ENCODE measurements at places on chromosomes 1 and 21.

DNA sequence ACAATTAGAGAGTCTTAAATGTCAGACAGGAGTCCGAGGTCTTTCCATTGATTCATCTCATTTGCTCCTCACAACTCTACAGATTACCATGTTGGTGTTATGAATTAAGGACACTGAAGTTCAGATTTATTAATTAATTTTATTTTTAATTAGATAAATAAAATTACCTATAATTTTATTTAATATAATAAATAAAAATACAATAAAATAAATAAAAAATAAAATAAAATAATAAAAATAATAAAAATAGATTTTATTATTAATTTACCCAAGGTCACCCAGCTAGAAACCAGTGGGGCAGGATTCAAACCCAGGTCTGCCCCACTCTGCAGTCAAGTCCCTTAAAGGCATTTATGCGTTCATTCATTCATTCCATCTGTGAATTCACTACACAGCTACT is 72.2 kb downstream of the VWA5B1 start:
- no peak for DNase-seq

- DNase-seq: no peak
Observed at GRCh38 chr1:23913212-23913880, at the start of gene CNR2. CNR2 (minus strand) TSS chr1:23913362; CDS start chr1:23875617, 37,745 bp downstream.

DNA sequence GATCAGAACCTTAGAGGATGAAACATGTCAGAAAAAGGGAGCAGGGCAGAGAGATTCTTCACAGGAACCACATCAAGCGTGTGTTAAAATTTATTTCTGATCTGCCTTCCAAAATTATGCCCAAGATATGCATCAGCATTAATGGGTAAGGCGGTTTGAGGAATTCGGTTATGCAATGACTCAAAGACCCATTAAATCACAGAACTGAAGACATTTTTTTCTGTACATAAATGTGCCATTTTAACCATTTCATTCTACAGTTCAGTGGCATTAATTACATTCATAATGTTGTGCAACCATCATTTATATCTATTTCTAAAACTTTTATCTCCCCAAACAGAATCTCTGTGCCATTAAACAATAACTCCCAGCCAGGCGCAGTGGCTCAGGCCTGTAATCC is 43.4 kb downstream of the CNST start:
- no peak for DNase-seq

GRCh38 chr1:23751050-23751814 is 8.0 kb downstream of the ELOA start:
- peak; percentile 33 for DNase-seq

DNA sequence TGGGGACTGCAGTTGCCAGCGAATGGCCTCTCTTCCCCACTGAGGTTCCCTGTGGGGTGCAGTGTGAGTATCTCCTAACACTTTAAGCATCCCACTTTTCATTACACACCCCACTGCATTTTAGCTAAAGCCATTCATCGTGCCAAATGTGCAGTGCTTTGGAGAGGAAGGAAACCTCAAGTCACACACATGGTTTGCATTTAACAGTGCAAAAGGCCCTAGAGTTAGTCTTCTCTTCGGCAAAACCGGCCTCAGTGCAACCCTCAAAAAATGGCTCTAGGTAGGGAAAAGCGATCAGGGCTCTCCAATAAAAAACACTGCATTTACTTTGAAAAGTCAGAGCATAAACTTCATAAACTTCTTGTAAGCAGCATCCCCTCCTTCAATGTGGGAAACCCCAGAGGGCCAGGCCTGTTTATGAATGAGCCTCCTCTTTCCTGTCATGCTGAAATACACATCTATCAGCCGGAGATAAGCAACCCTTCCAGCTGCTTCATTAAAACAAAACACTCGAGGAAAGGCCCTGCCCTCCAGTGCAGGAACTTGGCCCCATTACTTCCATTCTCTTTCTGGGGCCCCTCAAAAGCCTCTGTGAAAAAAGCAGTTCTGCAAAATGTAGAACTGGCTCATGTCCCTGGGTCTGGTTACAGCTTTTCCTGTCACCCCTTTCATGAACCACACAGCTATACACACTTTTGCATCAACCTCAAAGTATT is 184.0 kb downstream of the CDC7 start:
- no peak for DNase-seq

DNA sequence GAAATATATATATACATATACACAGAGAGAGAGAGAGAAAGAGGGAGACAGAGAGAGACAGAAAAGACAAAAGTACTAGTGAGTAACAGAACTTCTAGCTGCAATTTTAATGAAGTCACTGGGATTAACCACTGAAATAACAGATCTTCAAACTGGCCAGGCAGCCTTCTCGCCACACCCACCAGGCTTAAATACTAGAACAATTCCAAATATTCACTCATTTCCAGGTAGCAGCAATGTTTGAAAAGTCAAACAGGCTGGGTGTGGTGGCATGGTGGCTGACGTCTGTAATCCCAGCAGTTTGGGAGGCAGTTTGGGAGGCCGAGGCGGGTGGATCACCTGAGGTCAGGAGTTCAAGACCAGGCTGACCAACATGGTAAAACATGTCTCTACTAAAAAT is 5.2 kb downstream of the PRDX1 start:
- DNase-seq: no peak

DNA sequence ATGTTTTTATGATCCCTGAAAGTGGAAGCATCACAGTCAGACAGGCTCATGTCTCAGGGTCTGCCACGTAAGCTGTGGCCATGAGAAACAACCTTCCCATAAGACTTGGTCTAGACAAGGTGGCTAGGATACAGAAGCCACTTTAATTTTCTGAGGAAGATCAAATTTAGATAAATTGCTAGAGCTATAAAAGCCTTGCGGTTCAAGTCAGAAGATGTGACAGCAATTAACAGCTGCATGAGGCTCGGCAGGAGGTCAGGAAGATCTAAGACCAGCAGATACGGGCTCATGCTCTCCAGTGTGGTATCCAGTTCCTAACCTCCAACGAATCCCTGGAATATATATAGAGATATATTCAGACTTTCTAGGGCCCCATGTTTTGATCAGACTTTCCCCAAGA is 577.1 kb downstream of the PLPP3 start:
- DNase-seq: no peak

- no peak for DNase-seq
Observed at GRCh38 chr1:208510192-208510952, 266.2 kb upstream of the PLXNA2 start.

DNA sequence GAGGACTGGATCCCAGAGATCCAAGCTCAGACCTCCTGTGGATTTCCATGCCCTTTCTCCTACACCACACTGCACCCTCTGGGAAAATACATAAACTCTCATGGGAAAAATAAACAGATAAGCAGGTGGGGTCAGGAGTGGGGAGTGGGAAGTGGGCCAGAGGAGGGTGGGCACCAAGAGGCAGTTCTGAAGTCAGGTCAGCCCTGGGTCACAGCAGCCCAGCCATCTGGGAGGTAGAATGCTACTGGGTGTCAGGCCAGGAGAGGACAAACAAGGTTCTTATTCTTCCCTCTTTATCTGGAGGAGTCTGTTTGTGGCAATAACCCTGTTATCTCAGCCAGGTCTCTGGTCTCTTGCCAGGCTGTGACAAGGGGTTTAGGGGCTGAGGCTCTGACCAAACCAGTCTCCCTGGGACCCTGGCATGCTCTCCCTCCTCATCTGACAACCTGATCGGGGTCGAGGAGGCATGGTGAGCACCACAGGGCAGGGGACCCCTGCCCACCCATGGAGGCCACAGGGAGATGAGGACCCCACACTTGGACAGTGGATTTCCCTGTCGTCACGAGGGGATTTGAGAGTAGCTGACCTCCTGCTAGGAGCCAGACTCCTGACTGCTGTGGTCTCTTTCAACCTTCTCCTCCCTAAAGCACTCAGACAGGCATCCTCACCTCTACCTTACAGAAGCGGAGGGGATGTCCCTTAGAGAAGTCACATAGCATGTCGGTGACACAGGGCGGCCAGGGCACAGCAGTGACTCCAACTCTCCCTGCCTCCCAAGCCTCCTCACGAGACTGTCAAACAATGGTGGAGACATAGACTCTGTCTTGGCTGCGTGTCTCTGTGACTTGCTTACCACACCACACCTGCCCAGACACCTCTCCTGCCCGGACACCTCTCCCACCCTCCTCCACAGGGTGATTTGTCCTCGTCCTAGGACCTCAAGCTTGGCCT is 51.3 kb upstream of the IFFO2 start:
- DNase-seq: no peak

DNA sequence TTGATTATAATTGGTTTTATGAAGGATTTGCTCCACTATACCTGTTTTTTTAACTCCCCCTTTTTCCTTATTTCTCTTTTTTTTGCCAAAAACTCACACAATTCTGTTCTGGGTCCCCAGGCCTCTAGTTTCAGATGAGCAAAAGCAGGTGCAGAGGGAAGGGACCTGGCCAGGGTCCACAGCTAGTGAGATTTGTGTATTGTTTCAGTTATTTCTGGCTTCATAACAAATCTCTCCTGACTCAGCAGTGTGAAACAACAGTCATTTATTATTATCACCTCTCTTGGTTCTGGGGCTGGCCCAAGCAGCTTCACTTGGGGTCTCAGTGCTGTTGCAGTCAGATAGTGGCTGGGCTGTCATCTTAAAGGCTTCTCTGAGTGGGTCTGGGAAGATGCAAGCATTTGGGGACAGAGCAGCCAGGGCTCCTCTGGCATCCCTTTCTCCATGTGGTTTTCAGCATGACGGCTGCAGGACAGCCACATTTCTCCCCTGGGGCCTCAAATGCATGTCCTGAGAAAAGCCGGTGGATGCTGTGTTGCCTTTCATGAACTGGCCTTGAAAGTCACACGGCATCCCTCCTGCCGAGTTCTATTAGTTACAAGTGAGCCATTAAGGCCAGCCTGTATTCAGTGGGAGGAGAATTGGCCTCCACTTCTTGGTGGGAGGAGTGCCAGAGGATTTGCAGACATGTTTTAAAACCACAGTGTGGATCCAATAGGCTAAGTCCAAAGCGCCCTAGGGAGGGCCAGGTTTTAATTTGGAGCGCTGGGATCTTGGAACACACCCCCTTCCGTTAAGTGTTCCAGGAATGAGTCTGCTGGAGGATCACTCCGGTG is 137.1 kb downstream of the CAMTA1 start:
- no peak for DNase-seq

DNA sequence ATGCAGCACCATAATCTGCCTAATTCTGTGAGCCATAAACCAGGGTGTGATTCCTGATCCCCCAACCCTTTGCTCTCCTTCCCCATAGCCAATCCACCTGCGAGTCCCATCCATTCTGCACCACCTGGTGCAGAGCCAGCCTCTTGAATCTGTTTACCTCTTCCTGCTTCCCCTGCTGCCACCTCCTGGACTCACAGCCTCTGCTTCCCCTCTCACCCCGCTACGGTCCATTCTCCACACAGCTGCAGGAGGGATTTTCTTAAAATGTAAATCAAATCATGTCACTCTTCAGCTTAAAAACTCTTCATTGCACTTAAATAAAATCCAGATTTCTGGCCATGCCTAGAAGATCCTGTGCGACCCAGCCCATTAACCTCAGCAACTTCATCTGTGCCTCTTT is 186.7 kb downstream of the FOXD2 start:
- DNase-seq: no peak

DNA sequence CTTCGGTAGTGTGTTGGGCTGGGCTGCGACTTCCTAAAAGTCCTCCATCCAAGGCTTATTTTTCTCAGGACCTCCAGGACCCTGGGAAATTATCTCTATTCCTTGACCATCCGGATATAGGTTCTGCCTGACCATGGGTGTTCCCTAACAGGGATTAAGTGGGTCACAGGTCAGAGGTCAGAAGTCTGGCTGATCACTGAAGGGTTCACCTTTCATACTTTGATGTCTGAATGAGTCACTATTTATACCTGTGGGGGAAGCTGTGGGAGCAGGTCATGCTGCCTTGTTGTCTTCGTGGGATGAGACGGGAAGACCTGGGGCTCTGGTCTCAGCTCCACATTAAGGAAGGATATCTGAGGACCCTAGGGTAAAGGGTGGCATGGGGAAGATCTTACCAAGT is 65.0 kb upstream of the ETV3 start:
- no peak for DNase-seq

DNA sequence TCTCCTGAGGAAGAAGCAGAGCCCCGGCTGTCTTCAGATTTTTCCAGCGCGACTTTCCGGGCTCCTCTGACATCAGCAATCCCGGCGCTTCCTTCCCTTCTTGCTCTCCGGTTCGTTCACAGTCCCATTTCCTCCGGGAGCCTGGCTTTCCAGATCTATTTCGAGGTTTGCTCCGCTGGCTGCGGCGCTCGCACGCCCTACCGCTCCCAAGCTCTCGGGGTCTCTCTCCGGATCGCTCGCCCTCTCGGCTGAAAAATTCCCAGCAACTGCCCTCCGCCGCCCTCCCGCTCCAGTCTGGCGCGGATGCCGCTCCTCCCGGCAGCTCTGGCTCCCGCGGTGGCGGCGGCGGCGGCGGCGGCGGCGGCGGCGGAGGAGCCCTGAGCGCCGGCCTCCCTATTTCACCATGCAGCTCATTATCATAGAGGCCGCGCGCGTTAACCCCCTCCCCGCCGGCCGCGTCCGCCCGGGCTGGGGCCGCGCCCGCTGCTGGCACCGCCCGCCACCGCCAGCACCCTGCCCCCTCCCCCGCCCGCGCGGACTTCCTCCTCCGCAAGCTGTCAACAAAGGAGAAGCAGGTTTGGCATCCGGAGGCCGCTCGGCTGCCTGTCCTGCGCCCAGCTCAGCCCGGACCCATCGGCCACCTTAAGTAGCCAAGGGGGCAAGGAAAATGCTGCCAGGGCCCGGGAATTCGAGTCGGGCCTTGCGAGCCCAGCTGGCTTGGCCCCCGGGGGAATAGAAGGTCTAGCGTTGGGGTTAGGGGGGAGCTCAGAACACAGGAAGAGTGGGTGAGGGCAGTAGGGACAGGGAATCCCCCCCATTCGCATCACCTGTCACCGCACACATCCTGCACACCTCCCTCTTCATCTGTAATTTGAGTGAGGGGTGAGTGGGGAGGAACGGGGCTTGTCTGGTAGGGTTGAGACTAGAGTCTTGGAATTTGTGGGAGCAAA is at the start of gene PLXNA2:
PLXNA2 (minus strand) TSS at position 418 of the 950 bp plus-strand sequence. CDS start 26,462 bp downstream, outside the sequence.
- DNase-seq: peak; percentile 67

GRCh38 chr1:41913014-41913413 is 5.7 kb downstream of the HIVEP3 start:
- no peak for DNase-seq

- DNase-seq: no peak
Observed at GRCh38 chr21:30257773-30258172, 25.0 kb downstream of the KRTAP24-1 start.

DNA sequence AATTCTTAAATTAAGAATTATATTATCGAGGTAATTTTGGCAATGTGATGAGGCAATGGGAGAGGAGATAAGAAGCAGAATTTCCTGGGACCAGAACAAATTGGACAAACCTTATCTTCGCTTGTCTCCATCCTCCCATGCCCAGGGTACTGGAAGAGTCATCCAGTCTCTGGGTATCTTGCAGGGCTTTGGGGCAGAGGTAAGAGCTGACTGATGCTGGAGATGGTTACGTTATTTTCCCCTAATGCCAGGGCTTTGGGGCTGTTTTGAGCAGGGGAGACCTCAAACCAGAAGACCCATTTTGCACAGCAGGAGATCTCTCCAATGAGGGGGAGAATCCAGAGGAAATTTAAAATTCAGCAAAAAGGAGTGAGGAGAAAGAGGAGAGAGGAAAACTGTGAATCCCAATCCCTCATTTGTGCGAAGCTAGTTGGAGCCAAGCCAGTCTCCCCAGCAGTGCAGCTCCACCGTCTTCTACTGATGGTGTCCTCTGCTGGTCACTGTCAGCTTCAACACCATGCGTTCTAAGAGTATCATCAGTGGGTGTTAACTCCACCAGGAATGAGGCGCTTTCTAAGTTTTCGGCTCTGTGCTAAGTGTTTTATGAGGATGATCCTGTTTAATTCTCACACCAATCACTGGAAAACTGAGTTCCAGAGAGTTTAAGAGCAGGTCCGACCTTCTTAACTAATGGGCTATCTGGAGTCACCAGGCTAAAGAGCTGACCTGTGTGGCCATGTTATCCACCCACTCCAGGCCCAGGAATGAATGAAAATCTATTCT is 86.8 kb upstream of the CD34 start:
- DNase-seq: peak; percentile 71

Measured in neural crest cell (in vitro differentiated cells).